Stimulated activated CD8-positive, alpha-beta memory T cell treated with anti-CD3 and anti-CD28 coated beads, Interleukin-4, amount 100 ng/mL, for 1 hour (primary cell): ENCODE measurements at places on chromosomes 12 and 14.

GRCh38 chr12:19065223-19065622 is 64.3 kb upstream of the PLEKHA5 start:
- no peak for DNase-seq

DNA sequence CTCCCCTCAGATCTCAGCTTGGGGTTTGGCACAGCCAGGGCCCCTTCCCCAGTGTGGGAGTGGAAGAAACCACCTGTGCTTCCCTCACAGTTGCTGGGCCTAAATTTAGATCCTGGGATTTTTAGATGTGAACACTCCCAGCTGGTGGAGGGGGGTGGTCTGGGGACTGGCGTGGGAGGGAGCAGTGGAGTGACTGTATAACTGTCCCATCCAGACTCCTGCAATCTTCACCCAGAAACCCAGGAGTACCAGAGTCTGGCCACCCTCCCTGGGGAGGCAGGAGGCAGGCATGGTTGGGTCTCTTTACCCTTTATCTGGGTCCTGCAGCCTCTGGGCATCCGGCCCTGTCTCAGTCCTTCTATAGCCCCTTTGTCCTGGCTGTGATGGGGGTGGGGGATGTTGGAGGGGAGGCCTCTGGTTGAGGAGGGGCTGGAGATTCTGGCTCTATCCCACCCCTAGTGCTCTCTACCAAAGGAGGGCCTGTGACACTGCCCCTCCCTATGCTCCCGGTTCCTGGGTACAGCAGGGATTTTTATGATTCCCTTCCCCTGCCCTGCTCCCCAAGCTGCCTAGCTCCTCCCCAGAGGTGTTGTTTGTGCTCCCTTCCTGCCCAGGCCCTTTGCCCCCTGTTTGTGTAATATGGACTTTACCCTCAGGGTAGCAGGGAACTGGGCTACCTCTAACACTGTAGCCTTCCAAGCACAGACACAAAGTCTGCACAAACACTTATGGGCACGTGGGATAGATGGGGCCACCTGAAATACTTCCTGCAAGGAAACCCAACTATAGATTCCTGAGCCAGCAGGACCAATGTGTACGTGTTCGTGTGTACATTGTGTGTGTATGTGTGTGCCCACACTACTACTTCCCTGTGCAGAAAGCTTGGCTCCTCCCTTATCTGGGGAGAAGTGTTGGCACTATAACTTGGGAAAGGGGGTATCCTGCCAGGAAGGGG is 1.7 kb downstream of the ERBB3 start:
- no peak for DNase-seq

DNA sequence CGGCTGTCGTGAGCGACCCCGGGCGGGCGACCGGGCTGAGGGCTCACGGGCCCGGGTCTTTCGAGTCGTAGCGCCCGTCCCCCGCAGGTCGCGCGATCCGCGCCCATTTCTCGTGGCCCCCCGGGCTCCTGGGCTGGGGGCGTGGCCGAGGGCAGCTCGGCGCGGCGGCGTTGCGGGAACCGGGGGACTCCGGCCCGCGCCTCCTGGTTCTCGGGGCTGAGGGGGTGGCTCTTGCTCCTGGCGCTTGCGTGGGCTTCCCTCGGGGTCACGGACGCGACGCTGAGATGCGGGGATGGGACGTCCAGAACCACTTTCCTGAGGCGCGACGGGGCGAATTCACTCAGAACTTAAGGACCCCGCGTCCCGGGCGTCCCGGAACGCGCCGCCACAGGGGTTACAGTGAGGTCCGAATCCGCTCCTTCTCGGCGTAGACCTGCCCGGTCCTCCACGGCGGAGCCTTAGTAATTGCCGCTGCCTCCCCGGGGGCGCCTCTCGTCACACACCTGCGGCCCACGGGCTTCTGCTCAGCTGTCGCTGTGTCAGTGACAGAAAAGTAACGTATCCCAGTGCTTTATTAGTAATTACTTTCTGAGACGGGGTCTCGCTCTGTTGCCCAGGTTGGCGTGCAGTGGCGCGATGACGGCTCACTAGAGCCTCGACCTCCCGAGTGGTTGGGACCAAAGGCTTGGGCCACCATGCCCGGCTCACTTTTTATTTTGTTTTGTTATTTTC is 606 bp downstream of the EP400 start:
- DNase-seq = no peak

DNA sequence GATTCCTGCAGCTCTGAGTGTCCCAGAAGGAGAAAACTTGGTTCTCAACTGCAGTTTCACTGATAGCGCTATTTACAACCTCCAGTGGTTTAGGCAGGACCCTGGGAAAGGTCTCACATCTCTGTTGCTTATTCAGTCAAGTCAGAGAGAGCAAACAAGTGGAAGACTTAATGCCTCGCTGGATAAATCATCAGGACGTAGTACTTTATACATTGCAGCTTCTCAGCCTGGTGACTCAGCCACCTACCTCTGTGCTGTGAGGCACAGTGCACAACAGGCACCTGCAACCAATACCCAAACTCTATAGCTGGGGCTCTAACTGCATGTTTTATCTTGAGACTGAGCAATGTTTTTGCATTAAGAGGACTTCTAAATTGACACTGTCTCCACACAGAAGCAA is 379.2 kb upstream of the OR4E1 start:
- no peak for DNase-seq

DNA sequence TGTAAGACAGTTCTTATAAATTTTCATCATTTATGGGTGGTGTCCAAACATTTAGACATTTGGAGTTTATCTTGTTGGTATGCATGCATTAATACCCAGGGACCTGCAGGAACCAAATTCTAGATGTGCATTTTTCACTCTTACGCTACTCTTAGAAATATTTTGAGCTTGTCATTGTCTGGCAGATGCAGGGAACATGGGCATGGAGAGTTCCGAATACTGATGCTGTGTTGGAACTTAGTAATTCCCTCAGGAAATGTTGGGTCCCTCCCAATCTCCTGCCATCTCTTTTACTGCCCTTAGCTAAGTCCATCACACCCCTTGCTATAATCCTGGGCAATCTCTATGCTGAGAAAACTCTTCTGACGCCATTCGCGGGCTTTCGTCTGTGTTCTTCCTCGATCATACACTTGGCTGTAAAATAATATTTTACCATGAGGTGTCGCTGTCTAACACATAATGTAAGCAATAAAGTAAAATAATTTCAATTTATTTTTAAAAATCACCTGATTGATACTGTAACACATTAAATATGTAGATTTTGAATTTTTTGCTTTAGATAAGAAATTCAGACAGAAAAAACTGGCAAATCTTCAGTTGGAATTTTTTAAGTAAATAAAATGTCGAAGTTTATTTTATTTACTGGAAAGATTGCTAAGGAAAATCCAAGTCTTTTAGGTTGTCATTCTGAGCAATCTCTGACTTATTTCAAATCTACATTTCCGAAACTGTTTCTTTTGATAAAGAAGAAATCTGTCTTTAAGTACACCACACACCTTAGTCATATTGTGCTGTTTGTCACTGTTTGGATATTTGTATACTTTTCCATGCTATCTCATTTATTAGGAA is 304.1 kb upstream of the SSTR1 start:
- no peak for DNase-seq

DNA sequence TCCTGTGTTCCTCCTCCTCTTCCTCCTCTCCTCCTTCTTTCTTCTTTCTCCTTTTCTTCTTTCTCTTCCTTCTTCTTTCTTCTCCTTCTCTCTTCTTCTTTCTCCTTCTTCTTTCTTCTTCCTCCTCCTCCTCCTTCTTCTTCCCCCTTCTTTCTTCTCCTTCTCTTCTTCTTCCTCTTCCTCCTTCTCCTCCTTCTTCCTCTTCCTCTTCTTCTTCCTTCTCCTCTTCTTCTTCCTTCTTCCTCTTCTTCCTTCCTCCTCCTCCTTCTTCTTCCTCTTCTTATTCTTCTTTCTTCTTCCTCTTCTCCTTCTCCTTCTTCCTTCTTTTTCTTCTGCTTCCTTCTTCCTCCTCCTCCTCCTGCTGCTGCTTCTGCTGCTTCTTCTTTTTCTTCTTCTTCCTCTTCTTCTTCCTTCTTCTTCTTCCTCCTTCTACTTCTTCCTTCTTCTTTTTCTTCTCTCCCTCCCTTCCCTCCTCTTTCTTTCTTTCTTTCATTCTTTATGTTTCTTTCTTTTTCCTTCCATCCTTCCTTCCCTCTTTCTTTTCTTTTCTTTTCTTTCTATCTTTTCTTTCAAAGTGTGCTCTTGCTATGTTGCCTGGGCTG is 19.0 kb downstream of the C12orf71 start:
- no peak for DNase-seq

- no peak for DNase-seq
Measured at GRCh38 chr12:132307976-132308852, 21.2 kb downstream of the GALNT9 start.

DNA sequence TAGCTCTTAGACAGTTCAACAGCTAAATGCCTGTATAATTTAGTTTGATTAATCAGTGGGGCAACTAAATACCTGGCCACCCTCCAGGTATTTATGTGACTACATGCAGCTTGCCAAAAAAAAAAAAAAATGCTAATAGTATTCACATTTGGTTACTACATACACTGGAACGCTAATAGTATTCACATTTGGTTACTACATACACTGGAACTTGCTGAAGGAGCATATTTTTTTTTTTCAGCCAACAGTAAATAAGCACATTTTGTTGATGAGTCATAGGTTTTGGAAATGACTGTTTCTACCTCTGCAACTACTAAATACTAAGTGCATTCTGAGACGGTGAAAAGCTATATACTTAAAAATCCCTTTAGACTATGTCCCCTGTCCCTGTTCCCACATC is 1172.3 kb downstream of the LRFN5 start:
- no peak for DNase-seq

DNA sequence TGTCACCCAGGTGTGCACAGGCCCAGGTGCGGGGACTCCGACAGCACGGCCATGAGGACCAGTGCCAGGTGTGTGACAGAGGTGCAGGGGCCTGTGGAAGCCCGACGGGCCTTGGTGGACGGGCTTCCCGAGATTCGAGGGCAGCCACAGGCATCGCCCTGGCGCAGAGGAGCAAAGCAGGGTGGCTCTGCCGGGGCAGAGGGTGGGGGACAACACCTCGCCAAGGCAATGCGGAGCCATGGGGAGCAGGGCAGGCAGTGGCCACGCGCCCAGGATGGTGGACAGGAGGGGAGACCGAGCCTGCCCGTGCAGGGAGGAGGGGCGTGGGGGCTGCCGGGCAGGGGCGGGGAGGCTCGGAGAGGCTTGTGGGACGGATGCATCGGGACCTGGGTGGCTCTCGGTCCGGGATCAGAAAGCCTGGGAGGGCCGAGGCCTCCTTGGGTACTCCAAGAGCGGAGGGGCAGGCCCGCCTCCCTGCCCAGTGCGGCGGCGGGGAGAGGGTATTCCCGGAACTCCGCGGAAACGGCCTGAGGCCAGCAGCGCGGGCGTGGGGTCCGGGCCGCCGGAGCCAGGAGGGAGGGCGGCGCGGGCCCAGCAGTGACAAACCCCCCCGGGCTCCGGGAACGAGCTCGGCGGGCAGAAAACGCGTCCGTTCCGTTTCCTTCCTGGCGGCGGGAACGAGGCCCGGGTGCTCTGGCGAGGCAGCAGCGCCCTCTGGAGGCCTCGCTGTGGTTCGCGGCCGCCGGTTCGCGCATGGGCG is 1.6 kb downstream of the TMEM121 start:
- DNase-seq = peak; percentile 47

DNA sequence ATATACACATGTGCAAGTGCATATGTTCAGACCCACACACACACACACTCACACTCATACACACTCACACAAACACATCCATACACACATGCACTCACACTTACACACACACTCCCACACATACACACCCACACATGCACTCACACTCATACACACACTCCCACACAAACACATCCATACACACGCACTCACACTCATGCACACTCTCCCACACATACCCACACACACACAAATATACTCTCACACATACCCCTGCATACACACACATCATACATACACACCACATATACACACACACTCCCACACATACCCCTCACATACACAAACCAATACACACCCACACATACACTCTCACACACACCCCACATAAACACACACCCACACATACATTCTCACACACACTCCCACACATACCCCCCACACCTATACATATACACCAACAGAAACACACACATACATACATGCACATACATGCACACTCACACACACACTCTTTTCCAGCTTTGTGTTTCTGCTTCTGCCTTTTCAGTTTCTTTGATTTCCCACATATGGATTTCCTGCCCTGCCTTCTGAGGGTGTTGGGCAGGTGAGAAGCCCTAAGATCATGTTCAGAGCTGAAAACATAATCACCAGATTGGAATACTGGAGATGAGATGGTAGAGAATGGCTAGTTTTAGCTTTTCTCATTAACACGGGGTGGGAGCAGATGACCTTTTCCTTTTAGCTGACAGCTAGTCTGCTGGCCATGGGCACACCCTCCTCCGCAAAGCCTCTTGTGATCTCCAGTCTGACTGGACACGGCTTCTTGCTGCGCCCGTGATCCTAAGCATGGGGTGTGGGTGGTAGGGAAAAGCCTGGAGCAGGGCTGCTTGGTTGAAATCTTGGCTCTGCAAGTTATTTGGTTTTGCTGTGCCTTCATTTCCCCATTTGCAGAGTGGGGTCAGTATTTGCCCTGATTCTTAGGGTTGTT is 214.0 kb downstream of the CHST11 start:
- no peak for DNase-seq

GRCh38 chr12:52378091-52378490 is 7.4 kb downstream of the KRT84 start:
- no peak for DNase-seq

DNA sequence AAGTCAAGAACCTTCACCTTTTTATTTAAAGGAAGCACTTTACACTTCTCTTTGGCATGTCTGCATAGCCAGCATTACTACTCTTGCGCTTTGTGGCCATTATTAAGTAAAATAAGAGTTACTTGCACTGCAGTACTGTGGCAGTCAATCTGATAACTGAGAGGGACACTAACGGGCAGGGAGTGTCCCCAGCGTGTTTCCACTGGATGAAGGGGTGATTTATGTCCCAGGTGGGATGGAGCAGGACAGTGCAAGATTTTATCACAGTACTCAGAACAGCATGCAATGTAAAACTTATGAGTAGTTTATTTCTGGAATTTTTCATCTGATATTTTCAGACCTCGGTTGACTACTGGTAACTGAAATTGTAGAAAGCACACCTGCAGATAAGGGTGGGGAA is 8.1 kb upstream of the M6PR start:
- no peak for DNase-seq

- no peak for DNase-seq
Measured at GRCh38 chr12:82817368-82817767, 130.7 kb downstream of the TMTC2 start.

DNA sequence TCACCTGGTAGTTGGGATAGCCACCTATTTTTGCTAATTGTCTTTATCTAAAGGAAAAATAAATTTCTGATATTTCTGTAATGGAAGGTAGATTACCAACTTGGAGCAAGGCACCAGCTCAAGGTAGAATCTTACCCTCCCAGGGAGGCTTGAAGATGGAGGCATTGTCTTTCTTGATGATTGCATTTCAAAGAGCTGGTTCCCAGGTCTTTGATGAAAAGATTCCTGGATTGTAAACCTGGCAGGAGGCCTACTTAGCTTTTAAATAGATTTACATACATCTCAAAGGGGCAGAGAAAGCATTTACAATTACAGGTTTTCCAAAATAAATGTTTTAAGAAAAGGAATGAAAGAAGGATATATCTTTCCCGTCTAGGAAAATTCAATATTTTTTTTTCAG is 729.2 kb downstream of the LRFN5 start:
- DNase-seq = no peak

- no peak for DNase-seq
Measured at GRCh38 chr12:89697296-89697695, 11.3 kb downstream of the ATP2B1 start.
